ENCODE measurements at places on chromosomes 12 and 14.

GRCh38 chr14:52455291-52456088 lies 96.8 kb downstream of the TXNDC16 start:
- no peak for DNase-seq

- DNase-seq = no peak
Measured at GRCh38 chr12:28535216-28535615, 345.0 kb downstream of the CCDC91 start.

DNA sequence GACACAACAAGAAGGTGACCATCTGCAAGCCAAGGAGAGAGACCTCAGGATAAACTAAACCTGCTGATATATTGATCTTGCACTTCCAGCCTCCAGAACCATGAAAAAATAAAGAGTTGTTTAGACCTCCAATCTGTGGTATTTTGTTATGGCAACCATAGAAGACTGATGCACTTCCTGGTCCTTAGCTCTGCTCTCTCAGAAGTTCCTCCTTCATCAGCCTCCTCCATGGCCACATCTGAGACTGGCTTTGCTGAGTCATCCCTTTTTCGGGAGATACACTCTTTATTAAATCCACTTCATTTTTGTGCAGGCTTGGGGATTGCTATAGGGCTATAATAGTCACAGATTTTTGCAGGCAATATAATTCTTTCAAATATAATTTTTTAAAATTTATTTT lies 89.6 kb upstream of the ATF7IP start:
- no peak for DNase-seq

GRCh38 chr14:93008381-93008780 lies 85.4 kb downstream of the CHGA start:
- no peak for DNase-seq

GRCh38 chr14:84643446-84643845 lies 886.5 kb upstream of the FLRT2 start:
- DNase-seq = no peak

- DNase-seq = no peak
Measured at GRCh38 chr12:53973236-53974042, 513 bp downstream of the HOXC11 start.

DNA sequence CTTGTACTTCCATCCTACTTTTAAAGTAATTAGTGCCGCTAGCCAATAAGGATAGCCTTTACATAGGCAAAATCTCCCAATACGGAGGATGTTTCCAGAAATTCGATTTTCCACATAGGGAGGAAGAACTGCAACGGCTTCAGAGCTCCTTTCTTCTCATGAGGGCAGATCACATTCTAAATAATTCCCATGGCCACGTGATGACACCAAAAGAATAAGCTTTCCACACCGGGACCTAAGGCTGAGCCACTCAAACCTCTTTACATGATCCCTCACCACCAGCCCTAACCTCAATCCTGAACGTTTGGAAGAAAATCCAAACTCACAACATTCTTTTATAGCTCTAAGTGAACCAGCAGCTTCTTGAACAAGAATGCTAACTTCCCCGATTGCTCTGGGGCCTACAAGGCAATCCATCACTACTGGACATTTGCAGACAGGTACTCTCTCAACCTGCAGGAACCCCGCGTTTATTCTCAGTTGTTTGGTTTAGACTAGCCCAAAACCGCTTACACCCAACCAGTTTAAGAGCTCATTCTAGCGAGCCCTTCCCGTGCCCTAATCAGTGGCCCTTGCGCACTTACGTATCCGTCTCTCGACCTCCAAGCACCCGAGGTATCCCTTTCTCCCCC lies 884 bp downstream of the CAPRIN2 start:
- no peak for DNase-seq

DNA sequence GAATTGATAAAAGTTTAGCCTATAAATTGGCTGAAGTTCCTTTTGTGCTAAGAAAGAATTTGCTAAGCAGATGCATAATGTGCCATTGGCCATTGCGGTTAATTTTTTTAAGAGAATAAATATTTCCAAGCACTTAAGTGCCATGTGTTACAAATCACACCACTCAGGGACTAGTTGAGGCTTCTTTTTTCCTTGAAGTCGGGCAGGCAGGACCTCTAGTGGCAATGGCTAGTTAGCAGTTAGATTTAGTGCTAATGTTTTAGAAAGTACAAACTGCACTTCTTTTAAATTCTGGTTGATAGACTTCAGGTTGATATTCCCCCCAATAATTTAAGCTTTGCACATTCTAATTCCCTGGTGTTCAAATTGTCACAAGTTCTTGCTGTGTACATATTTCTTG lies 294.3 kb downstream of the APAF1 start:
- no peak for DNase-seq

GRCh38 chr12:91871751-91872150 lies 273.9 kb downstream of the BTG1 start:
- no peak for DNase-seq

GRCh38 chr12:76028571-76029277 lies 2.9 kb downstream of the PHLDA1 start:
- no peak for DNase-seq

- no peak for DNase-seq
Measured at GRCh38 chr14:102279688-102280348, 25.1 kb downstream of the MOK start.

DNA sequence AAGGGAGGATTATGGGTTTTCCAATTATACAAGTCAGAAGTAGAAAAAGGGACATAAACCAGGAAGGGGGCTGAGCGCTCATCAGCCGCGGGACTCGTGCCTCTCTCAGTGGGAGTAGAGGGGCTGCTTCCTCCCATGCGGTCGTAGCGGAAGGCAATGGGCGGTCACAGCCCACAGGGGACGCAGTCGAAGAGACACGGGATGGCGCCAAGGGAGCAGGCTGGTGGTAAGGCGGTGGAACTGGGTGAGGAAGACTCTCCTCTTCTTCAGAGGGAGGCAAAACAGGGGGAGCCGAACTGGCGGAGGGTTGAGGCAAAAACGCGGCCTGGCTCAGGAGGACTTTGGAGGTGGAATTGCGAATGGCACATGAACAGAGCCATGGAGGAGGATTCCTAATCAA lies 677.7 kb downstream of the TMEM121 start:
- DNase-seq = no peak

DNA sequence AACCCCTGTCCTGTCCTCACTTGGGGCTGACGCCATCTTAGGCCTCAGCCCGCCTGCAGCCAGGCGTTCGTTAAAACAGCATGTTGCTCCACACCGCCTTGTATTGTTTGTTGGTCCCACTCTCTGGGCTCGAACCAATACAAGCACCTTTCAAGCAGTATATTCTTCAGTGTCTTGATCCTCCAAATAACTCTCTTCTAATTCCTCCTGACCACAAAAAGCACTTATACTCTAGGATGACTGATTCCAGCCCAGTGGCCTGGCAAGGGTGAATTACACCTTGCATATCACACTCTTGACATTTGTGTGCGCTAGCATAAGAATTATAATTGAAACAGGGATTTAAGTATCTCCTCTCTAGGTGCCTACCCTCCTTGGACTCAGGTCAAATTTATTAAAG lies 7.1 kb downstream of the CCER1 start:
- no peak for DNase-seq

DNA sequence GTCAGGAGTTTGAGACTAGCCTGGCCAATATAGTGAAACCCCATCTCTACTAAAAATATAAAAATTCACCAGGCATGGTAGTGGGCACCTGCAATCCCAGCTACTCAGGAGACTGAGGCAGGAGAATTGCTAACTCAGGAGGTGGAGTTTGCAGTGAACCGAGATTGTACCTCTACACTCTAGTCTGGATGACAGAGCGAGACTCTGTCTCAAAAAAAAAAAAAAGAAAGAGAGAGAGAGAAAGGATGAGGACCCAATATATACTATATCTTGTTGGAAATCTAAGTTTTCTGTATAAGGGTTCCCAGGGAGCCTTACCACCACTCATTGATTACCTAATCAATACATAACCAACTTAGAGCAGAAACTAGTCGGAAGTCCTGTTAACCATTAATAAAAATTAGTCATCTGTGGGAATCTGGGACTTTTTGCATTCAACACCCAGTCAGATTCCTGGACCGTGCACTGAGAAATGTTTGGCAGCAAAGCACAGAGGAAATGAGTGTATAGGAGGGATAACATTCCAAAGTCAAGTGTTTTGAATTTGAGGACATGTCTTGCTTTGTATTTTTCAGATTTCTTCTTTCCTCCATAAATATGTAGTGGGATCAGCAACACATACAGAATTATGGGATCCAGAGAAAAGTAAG lies 44.8 kb upstream of the NR2C1 start:
- DNase-seq = no peak

DNA sequence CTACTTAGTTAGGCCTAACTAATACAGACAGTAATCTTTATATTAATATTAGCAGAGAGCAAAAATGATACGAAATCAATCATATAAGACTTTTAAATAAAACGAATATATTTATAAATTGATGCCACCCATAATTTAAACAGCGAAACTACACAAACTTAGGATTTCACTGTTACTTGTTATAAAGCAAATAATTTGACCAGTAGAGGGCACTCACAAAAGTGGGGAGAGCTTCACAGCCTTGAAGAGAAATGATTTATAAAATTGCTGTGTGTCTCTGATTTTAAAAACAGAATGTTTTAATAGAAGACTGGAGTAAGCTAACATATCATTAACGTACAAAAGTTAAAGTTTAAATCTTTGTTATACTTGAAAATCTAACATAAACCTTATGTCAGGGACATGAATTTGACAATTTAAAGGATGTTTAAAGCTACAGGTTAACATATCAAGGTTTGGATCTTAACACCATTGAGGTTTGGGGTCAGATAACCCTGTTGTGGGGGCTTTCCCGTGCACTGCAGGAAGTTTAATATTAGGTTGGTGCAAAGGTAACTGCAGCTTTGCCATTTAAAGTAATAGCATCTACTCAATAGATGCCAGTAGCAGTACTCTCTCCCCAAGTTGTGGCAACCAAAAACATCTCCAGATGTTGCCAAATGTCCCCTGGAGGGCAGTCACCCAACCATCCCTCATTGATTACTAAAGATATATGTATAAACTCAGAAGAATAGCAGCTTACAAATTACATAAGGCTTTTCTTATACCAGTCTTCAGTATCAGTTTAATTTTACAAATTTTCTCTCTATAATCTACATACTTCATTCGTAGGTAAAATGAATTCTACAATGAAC lies 9.3 kb downstream of the KRAS start:
- no peak for DNase-seq

DNA sequence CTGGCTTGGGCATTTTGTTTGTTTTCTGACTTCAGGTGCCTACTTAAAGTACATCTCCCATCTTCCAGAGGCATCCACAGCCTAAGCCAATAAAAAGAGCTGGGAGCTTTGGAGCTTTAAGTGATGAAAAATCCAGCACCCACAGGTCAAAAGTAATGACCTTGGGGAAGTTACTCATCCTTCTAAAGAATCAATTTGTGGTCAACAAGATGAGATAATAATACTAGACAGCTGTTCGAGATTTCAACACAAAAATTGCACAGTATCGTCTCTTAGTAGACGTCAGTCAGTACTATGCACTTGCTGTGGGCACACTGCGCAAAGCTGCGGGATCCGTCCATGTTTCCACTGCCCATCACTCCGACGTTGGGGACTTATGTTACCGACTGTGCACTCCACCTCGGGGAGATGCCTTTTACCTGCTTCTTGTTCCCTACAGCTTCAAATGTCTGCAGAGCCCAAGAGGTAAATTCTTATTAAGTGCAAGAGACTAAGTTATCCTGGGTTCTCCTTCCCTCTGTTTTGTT lies 1.3 kb downstream of the ST8SIA1 start:
- DNase-seq = no peak

- DNase-seq = no peak
Measured at GRCh38 chr14:52244997-52245396, 22.5 kb upstream of the PTGDR start.

- DNase-seq = no peak
Measured at GRCh38 chr14:74882103-74882920, 596 bp downstream of the DLST start.

DNA sequence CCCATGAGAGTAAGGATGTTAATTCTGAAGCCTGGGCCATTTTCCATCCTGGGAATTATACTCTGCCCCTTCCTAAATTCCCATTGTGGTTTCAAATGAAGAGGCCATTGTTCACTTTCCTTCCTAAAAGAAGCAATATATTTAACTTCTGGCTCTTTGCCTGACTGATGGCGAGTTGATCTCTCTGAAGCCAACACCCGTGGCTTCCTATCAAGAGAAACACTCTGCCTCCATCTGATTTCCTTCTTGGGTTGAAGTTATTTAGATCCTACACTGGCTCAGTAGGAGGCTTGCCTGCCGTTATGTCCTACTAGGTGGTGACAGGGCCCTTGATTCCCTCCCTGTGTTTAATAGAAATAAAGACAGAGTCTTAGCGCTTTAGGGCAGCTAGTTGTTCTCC lies 97.4 kb downstream of the PRKCH start:
- DNase-seq = no peak

- DNase-seq = no peak
Measured at GRCh38 chr12:25806271-25806670, 152.2 kb upstream of the RASSF8 start.

DNA sequence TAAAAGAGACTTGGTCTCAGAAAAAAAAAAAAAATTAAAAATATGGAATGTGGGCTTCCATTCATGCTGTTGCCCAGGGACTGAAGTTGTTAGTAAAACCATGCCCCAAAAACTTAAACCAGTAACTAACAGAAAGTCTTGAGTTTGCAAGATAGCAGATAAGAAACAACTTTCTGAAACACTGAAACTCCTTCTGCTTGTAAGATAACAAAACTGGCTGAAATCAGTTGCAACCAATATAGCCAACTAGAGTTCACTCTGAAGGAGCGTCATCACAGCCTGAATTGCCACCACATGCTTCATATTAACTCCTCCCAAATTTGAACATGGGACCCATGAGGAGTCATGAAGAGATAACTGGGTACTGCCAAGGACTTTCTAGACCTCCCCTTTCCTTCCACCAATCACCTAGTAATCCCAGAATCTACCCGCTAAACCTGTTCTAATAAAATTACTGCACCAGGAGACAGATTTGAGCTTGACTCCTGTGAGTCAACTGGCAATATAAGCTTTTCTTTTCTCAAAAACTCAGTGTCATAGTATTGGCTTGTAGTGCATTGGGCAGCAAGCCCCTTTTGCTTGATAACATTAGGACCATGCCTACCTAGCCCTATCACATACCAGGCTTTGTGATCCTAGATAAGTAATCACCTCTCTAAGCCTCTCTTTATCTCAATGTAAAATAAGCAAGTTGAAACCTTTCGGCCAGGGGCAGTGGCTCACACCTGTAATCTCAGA lies 53.6 kb downstream of the R3HDM2 start:
- DNase-seq = no peak

DNA sequence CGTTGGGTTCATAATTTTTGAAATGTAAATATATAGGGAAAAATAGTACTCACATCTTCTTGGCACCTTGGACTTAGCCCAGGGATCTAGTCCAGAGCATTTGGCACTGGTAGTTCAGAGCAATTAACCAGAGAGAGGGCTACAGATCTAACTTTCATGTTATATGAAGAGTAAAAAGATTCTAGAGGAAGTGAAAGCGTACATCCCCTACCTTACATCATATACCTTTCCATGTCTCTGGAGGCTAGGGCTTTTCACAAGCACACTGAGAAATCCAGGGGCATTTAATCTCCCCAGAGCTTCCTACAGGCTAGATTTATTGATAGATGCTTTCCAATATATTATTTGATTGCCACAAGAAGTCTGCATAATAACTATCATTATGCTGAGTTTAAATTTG lies 687.5 kb upstream of the FBXO33 start:
- no peak for DNase-seq

GRCh38 chr12:65318186-65318685 lies 39.8 kb downstream of the MSRB3 start:
- DNase-seq = no peak

GRCh38 chr12:26185532-26186320 lies 9.6 kb upstream of the SSPN start:
- DNase-seq = no peak

Data from stimulated activated CD8-positive, alpha-beta memory T cell treated with anti-CD3 and anti-CD28 coated beads, Interleukin-7, amount 100 ng/mL, for 1 hour (primary cell).